ENCODE measurements at places on chromosomes 1 and 21. TPM values are rescaled to one million over a fixed set of nuclear protein-coding genes. Genes with fewer than 3 reads are reported as not detected.

DNA sequence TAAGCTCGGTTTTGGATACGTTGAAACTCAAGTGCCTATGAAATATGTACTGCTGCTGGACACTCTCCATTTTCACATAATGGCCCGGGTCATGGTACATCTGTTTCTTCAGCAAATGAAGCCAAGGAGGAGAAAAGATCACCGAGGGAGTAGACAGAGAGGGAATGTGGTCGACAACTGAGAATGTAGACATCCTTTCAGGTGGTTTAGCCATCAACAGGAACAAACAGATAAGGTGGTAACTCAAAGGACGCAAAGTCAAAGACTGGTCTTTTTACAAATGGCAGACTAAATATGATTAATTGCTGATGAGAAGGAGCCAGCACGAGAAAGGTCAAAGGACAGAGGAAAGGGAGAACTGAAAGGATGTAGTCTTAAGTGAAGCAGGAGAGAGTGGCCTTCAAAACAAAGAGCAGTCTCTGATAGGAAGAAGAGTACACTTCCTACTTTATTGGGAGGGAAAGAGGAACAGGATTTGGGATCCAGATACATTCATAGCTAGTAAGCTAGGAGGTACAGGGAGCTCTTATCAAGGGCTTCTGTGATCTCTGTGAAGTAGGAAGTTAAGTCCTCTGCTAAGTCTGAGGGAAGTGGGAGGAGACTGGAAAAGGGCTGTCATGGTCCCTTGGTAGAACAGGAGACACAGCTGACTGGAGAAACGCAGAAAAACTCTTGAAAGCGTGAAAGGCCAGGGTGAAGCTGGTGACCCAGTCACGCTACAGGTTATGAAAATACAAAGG lies 28.3 kb downstream of the NUP133 start:
- no peak for DNase-seq

REN gene
- polyA plus RNA-seq = not detected

GRCh38 chr1:40755067-40755466 lies 28.5 kb upstream of the KCNQ4 start:
- no peak for DNase-seq

- DNase-seq = peak; percentile 87
These were observed 8.4 kb upstream of the KCNN3 start for GRCh38 chr1:154878371-154879037.

GRCh38 chr1:42461196-42461595 lies 1.9 kb upstream of the CCDC30 start:
- DNase-seq = no peak

DNA sequence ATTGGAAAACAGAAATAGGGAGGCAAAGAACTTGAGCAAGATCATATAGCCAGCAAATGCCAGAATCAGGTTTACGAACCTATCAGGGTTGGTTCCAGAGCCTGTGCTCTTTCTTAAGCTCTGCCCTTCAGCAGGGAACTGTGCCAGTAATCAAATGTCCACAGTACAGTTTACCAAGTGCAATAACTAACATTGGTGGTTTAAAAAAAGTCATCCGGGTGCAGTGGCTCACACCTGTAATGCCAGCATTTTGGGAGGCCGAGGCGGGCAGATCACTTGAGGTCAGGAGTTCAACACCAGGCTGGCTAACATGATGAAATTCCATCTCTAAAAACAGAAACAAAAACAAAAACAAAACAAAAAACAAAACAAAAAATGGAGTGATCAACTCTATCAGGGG lies 182.7 kb downstream of the LMX1A start:
- DNase-seq = no peak

DNA sequence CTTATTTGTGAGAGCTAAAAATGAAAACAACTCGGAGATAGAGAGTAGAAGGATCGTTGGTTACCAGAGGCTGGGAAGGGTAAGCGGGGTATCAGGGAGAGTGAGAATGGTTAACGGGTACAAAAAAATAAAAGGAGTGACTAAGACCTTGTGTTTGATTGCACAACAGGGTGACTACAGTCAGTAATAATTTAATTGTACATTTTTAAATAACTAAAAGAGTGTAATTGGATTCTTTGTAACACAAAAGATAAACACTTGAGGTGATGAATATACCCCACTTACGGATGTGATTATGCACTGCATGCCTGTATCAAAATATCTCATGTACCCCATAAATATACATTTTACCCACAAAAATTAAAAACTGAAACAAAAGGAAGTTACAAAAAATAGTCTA lies 29.4 kb downstream of the FOXJ3 start:
- DNase-seq = no peak

GRCh38 chr21:42692688-42693087 lies 39.3 kb downstream of the PDE9A start:
- DNase-seq = no peak

DNA sequence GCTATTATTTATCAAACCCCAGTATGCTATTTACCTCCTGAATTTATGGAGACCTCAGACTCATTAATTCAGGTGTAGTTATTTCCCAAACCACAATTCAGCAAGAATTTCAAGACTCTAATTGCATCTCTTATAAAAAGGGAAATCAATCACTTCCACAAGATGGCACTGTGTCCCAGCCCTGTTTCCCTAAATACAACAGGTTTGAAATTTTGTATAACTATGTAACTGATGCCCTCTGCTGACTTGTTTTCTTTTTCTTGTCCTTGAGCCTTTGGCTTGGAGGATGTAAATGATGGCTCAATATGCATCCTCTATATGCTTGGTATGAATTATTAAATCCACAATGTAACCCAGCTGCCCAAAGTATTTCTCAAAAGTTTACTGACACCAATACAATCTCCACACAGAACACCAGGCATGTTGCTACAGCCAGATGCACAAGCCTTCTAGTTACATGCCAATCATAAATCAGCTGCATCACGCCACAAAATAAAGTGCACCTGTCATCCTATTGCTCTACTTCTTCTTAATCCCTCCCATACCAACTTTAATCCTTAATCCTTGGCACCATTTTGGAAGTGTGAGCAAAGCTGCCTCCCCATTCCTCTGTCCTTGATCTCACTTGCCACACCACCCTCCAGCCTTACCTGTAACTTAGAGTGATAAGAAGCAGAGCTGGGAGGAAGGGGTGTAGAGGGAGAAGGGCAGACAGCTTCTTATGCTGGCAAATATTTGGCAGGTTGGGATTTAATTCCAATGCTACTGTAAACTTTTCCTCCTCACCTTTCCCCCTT lies 9.0 kb downstream of the C1orf105 start:
- peak; percentile 40 for DNase-seq

GRCh38 chr1:185152187-185152767 lies 4.5 kb downstream of the TRMT1L start:
- DNase-seq = no peak

DNA sequence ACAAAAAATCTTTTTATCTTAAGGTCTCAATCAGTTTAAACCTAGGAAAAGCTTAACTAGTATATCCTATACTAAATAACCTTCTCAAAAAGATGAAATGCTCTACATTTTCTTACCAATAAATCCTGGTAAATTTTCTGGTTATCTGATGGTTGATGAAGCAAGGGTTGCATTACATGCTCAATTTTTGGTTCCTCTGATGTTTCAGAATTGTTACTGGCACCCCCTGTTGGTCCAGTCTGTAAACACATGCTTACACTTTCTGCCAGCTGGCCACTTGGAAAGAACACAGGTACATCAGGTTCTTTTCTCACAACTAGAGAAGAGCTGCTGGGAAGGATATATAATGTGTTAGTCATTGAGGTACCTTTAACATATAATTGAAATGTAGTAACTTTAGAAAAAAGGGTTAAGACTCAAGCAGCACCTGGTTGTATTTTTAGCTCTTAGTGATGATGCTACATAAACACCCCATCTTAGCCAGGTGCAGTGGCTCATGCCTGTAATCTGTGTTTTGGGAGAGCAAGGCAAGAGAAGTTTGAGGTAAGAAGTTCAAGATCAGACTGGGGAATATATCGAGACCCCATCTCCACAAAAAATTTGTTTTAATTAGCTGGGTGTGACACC lies 30.9 kb upstream of the TAL1 start:
- DNase-seq = peak; percentile 55

GRCh38 chr1:86567878-86568277 lies 21.0 kb downstream of the CLCA4 start:
- DNase-seq = no peak

- DNase-seq = no peak
These were observed 44.8 kb upstream of the PWP2 start for GRCh38 chr21:44062380-44062779.

- DNase-seq = no peak
These were observed 12.2 kb downstream of the TNNT2 start for GRCh38 chr1:201365251-201365650.

DNA sequence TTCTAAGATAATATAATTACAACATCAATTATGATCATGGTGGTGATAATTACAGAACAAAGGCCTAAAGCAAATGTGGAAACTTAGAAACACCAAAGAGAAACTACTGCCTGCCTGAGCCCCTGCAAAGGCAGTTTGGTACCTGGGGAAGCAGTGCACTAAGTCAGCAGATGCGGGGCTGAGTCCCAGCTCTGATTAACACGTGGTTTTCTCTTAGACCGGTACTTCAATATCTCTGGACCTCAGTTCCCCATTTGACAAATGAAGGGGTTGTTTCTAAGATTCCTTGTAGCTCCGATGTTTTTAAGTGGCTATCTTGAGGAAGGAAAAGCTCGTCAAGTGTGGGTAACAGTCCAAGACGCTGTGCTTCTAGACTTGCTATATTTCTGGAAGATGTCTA lies 16.7 kb upstream of the PLEKHA6 start:
- DNase-seq = no peak

DNA sequence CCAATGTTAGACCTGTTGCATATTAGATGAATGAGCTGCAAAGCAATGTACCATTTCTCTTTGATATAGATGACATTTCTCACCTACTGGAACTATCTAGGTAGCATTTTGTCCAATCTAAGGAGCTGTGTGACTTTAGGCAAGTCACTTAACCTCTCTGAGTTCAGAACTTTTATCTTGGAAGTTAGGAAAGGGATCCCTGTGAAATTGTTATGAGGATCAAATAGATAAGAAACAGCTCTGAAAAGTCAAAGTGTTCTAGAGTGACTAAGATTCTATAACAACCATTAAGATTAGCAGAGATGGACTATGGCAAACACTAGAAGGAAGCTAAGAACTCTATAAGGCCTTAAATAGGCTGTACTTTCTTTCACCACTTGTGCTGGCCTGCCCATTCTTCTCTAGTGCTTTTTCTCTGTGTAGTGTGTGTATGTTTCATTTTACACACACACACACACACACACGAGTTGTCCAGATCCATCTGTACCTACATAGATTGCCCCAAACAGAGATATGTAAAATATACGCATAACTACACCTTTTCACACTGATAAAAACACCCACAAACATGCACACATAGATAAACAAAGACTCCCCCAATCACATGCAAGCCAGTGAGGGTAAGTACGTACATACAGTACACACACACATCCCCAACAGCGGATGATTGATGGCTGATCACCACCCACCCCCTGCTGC lies 19.4 kb upstream of the LRRN2 start:
- DNase-seq = no peak

DNA sequence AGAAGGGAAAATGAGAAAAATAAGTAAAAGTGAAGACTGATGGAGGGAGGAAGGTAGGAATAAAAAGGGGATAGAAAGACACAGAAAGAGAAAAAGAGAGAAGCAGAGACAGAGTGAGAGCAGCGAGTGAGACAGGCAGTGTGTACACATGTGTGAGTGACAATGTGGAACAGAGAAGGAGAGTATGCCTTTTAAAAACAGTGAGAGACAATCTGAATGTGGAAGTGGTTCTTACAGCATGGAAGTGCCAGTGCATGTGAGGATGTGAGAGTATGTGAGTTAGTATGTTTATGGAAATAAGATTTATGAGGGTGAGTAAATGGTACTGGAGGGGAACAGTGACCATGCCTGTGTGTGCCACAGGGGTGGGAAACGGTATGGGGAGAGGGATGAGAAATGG lies 1.2 kb downstream of the NEGR1 start:
- DNase-seq = no peak

DNA sequence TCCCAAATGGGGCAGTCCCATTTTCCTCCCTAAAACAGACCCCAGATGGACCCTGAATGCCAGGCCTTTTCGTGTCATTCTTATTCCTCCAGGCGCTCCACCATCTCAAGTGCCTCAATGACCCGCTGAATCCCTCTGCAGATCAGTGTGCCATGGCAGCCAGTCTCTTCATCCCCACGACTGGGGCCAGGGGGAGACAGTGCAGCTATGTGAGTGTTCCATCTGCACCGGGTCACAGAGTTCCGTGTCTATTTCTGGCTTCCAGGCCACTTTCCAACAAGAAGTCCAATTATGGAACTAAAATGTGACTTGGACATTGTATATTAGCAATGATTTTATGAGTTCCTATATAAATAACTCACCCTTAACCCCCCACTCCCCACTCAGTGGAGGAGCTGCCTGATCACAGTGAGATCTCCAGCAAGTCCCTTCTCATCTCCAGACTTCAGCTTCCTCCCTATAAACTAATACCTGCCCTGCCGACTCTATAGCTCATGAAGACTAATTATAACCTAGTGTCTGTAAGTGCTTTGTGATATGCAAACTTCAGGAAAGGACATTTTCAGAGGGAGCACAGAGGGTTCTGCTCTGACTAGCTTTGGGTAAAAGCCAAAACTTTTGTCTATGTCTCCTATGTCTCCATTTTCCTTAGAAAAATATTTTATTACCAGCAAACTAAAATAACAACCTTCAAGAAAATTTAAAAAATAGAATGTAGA lies 56.3 kb upstream of the NFASC start:
- no peak for DNase-seq

GRCh38 chr1:182050481-182051448 lies 10.7 kb downstream of the ZNF648 start:
- DNase-seq = no peak

DNA sequence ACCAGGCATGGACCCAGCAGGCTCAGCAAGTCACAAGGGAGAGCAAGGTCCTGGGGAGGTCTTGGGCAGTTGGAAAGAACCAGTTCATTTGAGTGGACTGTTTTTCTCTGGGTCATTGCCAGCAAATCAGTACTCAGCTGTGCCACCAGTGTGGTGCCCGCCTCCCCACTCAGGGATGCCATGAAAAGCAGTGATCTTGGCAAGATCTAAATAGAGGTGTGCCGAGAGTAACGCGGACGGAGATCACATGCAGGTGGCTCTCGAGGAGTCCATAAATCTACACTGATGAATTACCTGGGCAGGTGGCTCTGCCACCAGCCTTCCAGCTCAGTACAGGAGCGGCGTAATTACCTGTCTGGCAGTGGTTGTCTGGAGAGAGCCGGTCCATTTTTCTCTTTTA lies 642.2 kb downstream of the PTPRU start:
- DNase-seq = no peak

DNA sequence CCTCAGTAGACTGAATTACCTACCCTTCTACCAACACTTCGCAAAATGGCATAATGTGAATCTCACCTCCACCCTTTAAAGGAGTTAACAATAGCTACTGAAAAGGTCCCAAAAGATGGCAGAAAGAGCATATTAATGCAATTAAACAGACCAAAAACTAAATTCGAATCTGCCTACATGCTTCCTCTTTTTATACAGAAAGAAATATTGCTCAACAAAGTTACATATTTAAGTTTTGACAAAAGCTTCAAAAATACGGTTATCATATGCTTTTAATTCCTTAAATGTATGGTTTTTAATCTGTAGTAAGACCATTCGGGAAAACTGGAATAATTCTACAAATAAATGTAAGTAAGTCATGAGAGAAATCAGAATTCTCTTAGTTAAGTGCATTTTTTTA lies 2.2 kb downstream of the APP start:
- DNase-seq = no peak

- DNase-seq = no peak
These were observed 65.0 kb upstream of the FAM20B start for GRCh38 chr1:178960482-178961240.
